Activated CD4-positive, alpha-beta memory T cell treated with anti-CD3 and anti-CD28 coated beads for 36 hours (primary cell): ENCODE measurements at places on chromosomes 1 and 21. TPM values are rescaled to one million over a fixed set of nuclear protein-coding genes. Genes with fewer than 3 reads are reported as not detected.

KRTAP19-4 gene
- total RNA-seq, result not detected

HMGCL gene
- total RNA-seq, result 34.2 TPM

AQP10 gene
- not detected for total RNA-seq

- peaks cover 3% of the 10 kb centered on the region for H3K4me1 ChIP-seq
- no peak for DNase-seq
Observed at GRCh38 chr1:2019571-2020309, 595 bp downstream of the GABRD start.

DNA sequence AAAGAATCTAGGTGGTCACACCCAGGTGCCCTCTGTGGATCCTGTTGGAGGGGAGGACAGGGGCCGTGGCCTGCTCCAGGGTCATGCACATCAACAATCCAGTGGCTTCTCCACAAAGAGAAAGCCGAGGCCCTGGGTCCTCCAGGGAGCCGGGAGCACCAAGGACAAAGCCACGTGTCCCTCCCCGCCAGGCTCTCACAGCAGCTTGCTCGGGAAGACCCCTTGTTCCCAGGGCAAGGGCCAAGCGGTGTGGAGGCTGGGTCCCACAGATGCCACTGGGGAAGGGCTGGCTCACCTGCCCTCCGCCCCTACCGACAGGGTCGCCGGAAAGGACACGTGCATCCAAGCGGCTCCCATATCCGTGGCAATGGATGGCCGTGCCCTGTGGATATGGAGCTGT, 192.9 kb upstream of the VAMP3 start:
- H3K36me3 ChIP-seq, result no peaks in the 10 kb centered on the region
- no peak overlapping the region for H3K4me3 ChIP-seq
- H3K4me1 ChIP-seq, result no peaks in the 10 kb centered on the region
- DNase-seq, result no peak

DNA sequence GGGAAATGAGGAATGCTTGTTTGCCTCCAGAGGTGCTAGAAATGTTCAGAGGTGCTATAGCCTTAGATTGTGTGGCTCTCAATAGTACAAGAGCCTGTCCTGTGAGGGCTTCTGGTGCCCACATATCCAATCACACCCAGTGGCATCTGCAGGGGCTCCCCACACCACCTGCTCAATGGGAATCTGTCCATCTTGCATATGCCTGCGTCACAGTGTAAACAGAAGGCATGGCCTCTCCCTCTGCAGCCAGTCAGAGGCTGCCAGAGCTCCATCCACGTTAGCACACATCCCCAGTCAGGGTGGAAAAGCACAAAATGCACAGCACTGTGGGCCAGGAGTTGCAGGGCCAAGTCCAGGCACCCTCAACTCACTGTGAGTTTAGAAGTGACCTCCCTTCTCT, 113.6 kb upstream of the GRIK3 start:
- H3K36me3 ChIP-seq, result no peaks in the 10 kb centered on the region
- peaks cover 8% of the 10 kb centered on the region for H3K27me3 ChIP-seq
- no peak overlapping the region for H3K27ac ChIP-seq
- no peak overlapping the region for H3K4me3 ChIP-seq
- H3K4me1 ChIP-seq, result no peaks in the 10 kb centered on the region

DNA sequence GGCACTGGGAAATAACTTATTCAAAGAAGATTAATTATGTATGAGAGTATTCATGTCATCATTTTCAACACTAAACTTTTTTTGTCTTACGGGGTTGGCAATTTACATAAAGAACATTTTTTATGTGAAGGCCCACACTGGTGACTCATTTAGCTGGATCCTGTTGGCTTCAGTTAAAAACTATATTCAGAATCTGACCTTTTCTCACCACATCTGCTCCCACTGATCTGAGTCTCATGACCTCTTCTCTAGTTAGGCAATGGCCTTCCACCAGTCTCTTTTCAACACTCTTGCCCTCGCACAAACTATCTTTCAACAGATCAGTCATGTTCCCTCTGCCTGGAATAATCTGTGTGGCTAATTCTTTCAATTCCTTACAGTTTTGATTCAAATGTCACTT, 53.4 kb downstream of the TMPRSS15 start:
- no peaks in the 10 kb centered on the region for H3K4me1 ChIP-seq
- no peaks in the 10 kb centered on the region for H3K36me3 ChIP-seq
- no peaks in the 10 kb centered on the region for H3K27me3 ChIP-seq
- DNase-seq, result no peak
